ENCODE measurements at places on chromosomes 5 and 9.

- no peak for DNase-seq
Measured at GRCh38 chr9:33686942-33687341, 108.4 kb upstream of the PRSS3 start.

DNA sequence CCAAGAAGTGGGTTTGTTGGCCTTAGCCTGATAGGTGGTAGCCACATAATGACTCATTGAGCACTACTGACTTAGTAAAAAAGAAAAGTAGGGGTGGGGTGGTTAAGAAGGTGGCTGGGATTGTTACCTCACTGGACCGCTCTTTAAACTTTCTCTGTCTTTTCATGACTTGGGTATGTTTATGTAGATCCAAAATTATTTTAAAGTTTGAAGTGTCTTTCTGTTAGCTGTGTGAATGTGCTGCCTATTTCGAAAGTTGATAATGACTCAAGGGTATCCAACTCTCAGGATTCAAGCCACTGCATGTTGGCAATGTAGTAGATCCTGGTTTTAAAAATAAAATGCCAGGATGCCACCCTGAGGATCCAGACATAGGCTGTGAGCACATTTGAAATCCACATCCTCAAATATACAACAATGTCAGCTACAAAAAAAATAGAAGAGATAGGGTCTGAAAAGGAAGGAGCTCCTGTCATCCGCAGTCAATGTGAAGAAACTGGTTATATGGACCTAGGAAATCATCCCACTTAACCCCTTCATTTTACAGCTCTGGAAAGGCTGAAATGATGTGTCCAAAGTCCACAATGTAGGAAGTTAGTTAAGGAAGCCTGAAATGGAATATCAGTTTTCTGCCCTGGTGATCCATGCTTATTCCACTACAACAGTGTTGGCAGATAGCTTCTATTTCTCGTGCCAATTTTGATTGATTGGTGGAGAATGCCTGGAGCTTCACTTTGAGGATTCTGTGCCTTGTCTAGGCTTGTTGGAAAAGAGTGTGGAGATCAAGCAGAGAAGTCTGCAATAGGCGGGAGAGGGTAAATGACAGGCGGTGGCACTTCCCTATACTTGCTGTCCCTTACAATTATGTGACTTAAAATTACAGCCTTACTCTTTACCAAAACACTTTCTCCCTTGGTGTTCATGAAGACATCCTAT, 23.4 kb downstream of the ZNF462 start:
- DNase-seq: no peak

GRCh38 chr5:88836195-88836838, 46.7 kb downstream of the MEF2C start:
- no peak for DNase-seq

DNA sequence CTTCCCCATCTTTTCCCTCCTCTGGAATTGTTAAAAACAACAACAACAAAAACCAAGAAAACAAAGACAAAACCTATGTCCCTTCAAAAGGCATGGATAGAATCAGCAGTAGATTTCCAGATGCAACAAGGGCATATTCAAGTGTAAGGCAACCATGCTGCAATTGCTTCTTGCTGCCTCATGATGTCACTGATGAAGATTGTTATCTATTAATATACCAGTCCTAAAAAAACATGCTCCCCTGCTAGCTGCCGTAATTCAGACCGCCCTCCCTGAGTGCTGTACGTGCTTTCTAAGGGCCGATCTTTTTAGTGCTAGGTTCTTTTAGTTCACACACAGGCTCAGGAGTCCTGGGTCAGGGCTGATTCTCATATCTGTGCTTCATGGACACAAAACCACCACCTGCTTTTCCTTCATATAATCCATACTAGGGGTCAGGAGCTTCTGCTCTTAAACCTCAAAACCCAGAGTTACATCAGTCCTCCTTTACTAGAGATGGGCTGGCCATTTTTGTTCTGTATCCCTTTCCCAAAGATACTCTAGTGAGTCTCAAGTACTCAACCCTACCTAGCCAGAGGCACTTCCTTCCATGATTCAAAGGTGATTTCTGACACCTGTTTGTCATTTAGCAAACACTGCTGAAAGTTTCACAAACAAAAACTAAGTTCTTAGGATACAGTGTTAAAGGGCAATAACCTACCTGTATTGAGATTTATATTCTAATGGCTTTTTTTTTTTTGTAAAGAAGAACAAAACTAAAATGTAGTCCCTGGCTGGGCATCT, 82.1 kb downstream of the GIN1 start:
- no peak for DNase-seq

GRCh38 chr5:62093976-62094375, 212.0 kb upstream of the KIF2A start:
- DNase-seq: no peak

DNA sequence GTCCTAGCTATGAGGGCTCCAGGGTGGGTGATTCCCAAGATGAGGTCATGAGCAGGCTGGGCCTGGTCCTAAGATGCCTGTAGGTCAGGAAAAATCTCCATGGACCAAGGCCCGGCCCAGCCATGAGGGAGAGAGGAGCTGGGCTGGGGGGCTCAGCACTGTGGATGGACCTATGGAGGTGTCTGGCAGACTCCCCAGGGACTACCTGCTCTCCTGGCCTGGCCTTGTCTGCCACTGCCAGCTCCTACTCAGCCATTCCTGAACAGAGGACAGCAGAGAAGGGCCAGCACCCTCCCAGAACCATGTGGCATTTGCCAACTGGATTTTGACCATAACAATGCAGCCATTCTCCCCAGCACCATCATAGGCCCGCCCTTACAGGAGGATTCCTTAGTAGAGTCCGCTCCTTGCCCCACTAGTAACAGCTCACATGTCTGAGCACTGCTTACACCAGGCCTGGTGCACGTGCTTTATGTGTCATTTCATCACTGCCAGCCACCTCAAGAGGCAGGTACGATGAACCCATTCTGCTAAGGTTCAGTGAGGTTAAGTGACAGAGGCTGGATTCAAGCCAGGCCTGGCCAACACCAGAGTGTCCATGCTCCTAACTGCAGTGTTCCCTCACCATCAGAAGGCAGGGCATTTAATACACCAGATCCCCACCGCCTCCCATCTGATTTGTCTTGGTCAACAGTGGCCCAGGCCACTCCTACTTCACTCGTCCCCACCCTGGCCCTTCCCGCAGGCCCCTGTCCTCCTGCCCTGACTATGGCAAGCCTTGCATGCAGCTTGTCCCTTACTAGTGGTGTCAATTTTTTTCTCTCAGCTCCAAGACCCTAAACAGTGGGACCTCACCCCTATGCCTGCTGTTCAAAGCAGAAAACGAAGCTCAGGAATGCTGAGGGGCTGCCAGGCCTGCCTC, 669 bp downstream of the IL13 start:
- DNase-seq: no peak

DNA sequence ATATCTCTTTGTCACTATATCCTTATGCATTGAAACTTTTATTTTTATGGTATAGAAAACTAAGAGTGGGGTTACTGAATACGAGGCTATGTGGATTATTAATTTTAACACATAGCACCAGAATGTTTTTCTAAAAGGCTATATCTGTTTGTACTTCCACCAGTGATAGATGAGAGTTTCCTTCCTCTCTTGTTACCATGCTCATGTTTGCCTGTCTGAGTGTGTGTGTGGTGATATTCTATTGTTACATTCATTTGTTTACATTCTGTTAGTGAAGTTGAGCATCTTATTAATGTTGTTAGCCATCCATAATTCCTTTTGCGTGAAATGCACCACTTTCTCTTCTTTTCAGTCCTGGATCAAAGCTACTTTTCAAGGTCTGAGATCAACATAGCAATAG, 54.1 kb upstream of the ALDH1A1 start:
- DNase-seq: no peak

DNA sequence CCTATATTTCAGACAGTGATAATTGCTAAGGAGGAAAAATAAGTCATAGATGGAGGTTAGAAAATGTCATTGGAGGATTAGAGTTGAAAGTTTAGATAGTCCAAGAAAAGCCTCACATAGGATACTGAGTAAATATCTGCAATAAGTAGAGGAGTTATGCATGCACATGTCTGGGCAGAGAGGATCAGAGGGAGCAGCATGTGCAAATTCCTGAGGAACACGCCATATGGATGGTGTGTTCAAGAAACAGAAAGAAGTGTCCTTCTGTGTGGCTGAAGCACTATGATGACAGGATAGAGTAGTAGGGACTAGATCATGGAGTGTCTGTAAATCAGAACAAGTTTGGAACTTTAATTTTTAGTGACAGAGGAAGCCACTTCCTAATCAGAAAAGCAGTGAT, 52.2 kb downstream of the SGCD start:
- DNase-seq: no peak

GRCh38 chr9:79779901-79780300, 208.1 kb downstream of the TLE4 start:
- DNase-seq: no peak

GRCh38 chr5:102649731-102650130, 105.4 kb upstream of the PAM start:
- DNase-seq: no peak

- DNase-seq: no peak
Measured at GRCh38 chr5:1208743-1209488, 7.5 kb downstream of the SLC6A19 start.

DNA sequence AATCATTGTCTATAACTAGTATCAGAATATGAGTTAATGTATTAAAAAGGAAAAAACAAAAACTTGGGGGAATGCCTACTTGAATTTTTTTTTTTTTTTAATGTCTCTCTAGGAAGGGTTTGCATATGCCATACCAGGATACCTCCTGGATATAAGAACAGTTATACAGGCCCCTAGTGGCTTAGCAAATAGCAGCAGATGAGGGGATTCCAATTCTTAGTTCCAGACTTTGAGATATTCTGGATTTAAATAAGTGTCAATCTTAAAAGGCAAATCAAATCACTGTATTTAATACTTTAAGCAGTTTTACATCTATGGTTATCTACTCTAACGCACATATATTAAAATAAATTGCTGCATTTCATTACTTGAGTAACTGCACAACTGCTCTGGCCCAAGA, 1055.5 kb upstream of the DMAC1 start:
- no peak for DNase-seq

DNA sequence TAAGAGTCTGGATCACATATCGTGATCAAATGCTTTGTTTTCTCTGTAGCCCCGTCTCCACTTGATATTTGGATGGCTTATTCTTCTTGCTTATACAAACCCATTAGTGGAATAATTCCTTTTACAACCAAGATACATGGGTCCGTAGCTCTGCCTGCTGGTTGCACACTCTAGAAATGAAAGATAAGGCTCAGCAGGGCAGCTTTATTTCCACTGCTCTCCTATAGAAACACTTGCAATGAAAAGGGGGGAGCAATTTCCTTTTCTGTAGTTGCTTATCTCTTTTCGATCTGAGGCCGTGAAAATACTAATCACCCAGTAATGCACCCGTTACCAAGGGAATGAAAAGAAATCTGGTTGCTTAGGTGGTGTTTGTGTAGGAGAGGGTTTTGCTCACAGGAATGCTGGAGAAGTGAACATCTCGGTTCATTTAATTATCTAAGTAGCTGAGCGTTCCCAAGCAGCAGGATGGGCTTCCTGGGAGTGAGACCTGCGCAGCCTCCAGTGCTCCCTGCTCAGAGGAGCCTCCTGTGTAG, 131.7 kb downstream of the ADAMTS16 start:
- no peak for DNase-seq

DNA sequence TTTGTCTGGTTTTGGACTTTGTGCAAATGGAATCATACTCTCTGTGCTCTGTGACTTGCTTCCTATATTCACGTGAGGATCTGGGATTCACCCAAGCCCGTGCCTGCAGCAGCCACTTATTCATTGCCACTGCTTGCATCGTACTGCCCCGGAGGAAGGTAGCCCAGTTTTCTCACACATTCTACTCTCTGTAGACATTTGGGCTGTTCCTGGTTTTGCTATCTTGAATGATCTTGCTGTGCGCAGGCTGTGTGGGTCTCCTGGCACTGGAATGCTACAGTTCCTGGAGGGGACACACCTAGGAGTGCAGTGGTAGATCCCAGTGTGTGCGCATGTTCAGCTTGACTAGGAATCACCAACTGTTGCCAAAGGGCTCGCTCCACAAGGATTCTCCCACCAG, 99.2 kb upstream of the BOD1 start:
- no peak for DNase-seq

GRCh38 chr9:107251756-107252322, 31.2 kb upstream of the RAD23B start:
- DNase-seq: no peak

DNA sequence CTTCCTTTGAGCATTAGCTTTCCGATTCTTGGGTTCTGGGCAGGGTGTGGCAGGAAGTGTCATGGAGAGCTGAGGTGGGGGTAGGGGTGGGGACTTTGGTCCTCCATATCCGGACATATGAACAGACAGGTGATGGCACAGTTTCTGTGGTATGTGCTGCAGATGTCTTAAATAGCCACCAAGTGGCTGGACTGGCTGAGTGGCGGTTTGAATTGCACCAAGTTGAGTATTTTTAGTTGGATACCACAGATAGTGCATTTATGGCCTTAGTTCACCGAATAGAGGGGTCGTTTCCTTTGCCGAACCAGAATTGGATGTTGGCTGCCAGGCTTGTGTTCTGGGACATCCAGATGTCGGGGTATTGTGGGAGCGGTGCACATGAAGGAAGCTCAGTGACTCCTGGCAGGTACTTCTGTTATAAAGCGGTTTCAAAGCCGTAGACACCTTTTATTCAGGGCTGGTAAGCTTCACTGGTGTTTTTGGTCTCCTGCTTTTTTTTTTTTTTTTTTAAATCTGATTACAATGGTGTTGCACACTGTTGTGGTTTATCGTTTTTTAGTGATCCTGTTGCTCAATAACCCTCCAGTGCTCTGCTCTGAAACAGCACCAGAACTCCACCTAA, 15.1 kb upstream of the TNFAIP8 start:
- DNase-seq: peak; percentile 46

- DNase-seq: no peak
Measured at GRCh38 chr5:149793256-149793550, 63.1 kb downstream of the PPARGC1B start.

DNA sequence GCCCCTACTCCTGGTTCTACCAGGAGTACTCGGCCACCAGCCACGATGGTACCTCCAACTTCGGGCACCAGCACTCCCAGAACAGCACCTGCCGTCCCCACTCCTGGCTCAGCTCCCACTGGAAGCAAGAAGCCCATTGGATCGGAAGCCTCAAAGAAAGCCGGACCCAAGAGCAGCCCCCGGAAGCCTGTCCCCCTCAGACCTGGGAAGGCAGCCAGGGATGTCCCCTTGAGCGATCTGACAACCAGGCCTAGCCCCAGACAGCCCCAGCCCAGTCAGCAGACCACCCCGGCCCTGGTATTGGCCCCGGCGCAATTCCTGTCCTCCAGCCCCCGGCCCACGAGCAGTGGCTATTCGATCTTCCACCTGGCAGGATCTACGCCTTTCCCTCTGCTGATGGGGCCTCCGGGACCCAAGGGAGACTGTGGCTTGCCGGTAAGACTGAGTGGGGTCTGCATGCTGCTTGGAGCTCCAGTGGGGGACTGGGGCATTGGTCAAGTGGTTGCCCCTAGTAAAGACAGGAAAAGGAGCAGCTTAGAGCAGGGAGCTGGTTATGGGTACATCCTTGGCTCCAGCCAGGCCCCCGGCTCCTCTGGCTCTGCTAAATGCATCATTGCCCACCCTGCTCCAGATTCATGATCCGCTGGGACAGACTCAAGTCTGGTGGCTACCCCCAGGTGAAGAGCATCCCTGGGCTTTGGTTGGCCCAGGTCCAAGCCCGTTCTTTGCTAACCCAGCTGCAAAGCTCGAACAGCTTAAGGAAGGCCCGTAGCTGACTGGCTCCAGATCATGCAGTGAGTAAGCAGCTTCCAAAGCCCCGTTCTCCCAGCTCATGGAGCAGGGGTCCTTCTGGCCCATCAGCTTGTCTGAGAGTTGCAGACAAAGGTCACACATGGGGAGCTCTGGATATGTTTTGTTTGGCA, 14.0 kb downstream of the COL27A1 start:
- DNase-seq: no peak
